ENCODE measurements at places on chromosomes 1 and 21.
A peak's percentile ranks its signal among the peaks of the same experiment; 100 is the strongest.

DNA sequence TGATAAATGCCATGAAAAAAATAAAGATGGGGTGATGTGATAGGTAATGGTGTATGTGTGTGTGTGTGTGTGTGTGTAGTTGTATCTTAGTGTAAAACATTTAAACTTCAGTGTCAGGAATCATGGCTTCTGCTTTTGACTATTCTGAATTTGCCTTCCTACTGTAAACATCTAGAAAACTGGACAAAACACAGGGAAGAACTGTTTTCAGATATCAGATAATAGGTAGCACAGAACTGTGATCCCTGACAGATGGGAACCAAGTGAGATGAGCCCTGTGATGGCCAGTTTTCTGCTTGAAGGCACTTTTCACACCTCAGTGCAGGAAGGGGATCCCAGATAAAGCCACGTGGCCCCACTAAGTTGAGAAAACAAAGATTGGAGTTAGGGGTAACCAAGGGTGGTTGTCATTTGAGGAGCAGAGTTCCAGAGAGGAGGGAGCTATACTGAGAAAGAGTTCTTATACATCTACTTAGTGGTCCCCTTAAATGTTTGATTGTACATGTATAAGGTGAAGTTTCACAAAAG lies 17.3 kb downstream of the DYRK1A start:
- DNase-seq: no peak

DNA sequence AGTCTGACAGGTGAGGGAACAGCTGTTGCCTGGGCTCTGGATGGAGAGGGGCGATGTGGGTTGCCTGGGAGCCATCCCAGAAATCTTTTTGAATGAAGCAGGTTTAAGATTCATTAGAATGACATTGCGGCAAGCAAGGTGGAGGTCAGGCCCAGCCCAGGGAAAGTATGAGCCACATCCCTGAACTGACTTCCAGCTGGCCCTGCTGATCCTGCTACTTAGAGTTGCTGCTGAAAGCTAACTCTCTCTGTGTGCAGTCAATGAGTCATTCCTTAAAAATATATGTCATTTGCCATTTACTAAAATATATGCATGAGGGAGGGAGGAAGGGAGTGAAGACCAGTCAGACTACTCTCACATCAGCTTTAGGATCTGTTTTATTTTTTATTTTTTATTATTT lies 54.3 kb upstream of the RAB3GAP2 start:
- DNase-seq: no peak

DNA sequence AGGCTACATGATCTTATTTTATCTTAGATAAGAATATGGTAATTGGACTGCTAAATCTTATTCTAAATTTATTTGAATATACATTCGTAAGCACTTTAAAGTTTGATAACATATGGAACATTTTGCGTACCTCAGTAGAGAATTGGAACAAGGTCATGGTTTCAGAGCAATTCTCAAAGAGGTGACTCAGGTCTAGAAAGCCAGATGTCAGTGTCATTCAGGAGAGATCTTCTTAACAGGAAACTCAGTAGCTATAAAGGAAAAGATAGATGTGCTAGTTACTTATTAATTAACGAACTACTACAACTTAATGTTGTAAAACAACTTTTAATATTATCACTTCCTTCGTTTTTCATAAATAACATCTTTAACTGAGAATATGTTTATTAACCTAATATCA lies 142.5 kb downstream of the USP25 start:
- no peak for DNase-seq

- DNase-seq: no peak
Measured at GRCh38 chr1:157292302-157292701, 154.1 kb upstream of the ETV3 start.

DNA sequence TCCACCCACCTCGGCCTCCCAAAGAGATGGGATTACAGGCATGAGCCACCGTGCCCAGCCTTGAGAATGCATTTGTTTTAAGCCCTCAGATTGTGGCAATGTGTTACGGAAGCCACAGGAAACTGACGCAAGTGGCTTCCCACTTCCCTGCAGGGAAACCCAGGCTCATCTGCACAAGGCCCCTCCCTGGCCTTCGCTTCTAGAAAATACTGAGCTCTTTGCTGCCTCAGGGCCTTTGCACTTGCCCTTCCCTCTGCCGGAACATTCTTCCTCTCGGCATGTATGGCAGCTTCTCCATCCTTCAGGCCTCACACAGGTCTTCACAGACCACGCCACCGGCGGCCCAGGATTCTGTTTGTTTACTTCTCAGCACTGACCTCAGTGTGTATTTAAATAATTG lies 137.0 kb upstream of the TMEM51 start:
- DNase-seq: no peak

GRCh38 chr1:24717887-24718650 lies 27.2 kb upstream of the CLIC4 start:
- no peak for DNase-seq

GRCh38 chr1:74375376-74375775 lies 137.0 kb downstream of the LRRC53 start:
- DNase-seq: no peak

- peak; percentile 32 for DNase-seq
Measured at GRCh38 chr1:206029484-206029883, 5.8 kb upstream of the CTSE start.

DNA sequence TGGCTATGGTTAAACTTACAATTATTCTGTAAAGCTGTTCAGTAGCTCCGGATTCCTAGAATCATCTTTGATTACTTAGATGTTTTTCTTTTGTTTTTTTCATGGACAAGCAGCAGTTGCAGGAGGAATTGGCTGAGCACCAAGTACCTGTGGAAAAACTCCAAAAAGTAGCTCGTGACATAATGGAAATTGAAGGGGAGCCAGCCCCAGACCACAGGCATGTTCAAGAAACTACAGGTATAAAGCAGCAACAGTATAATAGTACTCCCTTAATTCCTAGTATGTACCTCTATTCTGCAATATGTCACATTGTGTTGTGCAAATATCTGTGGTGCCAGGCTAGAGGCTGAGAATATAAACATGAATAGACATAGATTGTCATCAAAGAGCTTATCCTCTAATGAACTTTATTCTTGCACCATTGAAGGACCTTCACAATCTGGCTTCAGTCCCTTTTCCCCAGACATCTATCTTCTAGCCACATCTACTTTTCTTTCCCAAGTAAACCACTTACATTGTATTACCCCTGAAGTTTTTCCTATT lies 132.3 kb upstream of the BMP8A start:
- no peak for DNase-seq

GRCh38 chr1:160839746-160840145 lies 22.9 kb downstream of the CD244 start:
- DNase-seq: no peak

DNA sequence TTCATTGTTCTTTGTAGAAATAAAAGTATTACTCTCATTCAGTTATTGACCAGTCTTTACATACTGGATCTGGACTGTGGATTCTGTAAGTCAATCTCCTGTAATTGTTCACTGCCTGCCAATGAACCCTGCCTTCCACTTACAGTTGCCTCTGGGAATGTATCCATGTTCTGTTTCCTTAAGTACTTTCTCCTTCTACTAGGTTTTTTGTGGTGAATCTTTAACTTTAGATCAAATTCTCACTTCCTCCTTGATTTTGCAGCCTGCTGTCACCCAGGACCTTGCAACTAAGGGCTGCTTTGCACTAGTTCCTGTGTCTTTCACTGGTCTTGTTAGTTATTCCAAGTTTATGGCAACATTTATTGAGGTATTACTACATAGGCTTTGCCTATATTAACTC lies 28.2 kb upstream of the ANKRD13C start:
- DNase-seq: no peak

GRCh38 chr21:41948078-41948895 lies 5.5 kb downstream of the C2CD2 start:
- peak; percentile 71 for DNase-seq

GRCh38 chr21:34930971-34931370 lies 118.1 kb downstream of the RUNX1 start:
- DNase-seq: peak; percentile 9

DNA sequence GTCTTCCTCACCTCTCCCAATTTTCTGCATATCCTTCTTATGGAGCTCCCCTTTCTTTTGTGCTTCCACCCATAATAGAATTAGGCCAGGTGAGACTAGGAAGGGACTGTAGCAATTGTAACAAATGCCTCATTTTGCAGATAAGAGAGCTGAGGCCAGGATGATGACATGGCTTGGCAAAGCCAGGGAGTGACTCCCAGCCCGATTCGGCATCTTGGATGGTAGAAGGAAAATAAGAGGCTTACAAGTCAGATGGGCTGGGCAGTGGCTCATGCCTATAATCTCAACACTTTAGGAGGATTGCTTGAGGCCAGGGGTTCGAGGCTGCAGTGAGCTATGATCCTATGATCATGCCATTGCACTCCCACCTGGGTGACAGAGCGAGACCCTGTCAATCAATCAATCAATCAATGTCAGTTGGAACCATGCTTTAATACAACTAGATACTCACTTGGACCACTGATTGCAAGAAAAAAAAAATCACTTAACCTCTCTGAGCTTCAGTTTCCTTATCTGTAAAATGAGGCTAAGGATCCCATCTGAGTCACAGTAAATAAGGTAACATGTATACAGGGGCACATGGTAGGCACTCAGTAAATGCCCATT lies 51.6 kb downstream of the PLEKHA6 start:
- no peak for DNase-seq

DNA sequence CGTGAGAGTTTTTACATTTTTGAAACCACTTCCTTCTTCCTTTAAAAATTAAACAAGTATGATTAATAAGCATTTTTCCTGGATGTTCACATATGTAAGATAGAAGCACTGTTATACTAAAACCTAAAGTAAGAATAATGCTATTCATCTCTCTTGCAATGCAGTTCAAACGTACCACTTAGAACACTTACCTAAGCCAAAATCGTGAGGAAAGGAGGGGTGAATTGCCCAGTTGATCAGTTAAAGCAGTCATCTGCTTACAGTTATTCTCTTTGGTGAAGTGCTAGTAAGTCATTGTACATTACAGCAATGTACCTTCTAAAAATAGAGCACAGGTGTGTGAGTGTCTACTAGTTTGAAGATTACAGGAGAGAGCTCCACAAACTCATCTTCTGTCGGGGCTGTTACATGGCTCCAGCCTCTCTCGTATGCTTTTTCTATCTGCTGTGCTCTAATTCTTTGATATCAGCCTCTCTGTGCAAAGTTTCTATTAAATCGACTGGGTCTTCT lies 3.4 kb downstream of the NCAM2 start:
- no peak for DNase-seq

DNA sequence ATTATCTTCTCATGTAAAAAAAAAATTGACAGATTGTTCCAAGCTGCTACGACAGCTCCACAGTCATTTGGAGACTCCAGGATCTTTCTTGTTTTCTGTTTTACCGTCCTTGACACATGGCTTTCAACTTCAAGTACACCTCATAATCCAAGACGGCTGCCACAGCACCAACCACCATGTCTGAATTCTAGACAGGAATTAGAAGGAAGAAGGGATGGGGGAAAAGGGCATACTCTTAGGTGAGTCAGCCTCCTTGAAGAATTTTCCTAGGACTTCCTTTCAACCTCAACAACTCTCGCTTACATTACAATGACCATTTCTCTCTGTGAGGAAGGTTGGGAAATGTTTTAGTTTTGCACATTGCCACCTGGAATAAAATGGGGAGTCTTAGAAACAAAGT lies 110.3 kb upstream of the TNR start:
- DNase-seq: no peak

DNA sequence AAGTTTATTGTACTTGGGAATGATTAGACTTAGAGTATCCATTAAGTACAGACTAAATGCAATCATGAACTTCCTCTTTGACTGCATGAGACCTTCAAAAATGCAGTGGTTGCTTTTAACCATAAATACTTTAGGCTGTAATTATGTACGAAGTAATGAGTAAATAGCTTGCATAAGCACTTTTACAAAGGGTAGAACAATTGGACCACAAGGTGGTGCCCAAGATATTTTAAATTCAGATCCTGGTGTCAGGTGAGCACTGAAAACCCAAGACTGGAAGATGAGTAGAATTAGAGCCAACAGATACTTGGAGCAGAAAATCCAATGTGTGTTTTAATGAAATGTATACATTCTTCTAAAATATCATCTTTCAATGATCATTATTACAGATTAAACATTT lies 43.4 kb upstream of the RHOU start:
- DNase-seq: peak; percentile 32

- DNase-seq: no peak
Measured at GRCh38 chr1:176022574-176022973, 184.5 kb downstream of the COP1 start.

DNA sequence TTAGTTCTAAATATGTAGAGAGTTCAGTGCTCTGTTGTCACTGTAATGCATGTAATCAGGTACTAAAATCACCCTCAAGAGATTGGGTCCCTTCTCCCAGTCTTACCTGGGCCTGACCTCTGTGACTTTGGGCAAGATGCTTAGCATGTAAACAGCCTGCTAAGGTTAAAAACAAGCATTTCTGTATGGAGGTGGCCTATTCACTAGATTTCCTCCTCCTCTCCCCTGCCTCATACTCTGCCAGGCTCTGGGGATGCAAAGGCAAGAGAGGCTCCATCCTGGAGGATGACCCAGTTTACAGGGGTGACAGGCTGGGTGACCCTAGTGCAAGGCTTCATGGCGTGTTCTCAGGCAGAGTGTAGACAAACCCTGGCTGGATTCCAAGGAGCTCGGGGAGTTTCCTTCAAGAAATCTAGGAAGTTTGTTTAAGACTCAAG lies 28.8 kb downstream of the VANGL2 start:
- no peak for DNase-seq

DNA sequence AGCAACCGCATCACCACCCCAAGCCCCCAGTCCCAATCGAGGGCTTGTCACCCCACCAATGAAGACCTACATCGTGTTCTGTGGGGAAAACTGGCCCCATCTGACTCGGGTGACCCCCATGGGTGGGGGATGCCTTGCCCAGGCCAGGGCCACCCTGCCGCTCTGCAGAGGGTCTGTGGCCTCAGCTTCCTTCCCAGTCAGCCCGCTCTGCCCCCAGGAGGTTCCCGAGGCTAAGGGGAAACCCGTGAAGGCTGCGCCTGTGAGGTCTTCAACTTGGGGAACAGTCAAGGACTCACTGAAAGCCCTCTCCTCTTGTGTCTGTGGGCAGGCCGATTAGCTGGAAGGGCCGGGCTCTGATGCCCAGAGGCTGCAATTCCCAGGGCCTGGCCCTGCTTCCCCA lies 2.0 kb downstream of the SRARP start:
- DNase-seq: no peak

DNA sequence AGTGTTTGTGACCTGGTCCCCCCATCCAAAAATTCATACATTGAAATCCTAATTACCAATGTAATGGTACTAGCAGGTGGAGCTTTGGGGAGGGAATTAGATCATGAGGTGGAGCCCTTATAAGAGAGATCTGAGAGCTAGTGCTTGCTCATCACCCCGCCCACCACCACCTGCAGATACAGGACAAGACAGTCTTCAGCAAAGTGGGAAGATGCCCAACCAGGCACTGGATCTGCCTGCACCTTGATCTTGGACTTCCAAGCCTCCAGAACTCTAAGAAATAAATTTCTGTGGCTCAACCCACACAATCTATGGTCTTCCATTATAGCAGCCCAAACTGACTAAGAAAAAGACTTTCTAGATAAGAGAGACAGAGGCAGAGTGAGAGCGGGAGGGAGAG lies 343.4 kb downstream of the LRRIQ3 start:
- DNase-seq: no peak

Measured in AG08395 (cell line).